ENCODE measurements at places on chromosomes 1 and 21. TPM values are rescaled to one million over a fixed set of nuclear protein-coding genes. Genes with fewer than 3 reads are reported as not detected.

DNA sequence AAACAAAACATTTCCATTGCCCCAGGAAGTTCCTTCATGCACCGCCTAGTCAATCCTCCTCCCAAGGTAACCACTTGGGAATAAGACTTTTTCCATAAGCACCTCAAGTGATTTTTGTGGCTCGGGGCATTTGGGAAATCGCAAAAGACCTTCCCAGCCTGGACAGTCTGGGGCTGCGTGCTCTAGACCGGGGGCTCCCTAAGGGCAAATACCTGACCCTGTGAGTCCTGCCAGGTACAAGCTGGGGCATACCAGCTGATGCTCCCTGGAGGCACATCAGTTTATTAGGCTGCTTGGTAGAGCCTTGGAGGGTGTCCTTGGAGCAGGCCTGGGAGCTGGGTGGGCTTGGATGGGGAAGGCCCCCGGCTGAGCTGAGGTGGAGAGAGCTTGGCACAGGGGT lies 34.4 kb downstream of the ALPL start:
- DNase-seq: no peak

GRCh38 chr1:52365746-52366516 lies at the start of gene CC2D1B:
CC2D1B (minus strand) TSS chr1:52366205; CDS start chr1:52364620, 1,585 bp downstream.
- peak; percentile 91 for DNase-seq

DNA sequence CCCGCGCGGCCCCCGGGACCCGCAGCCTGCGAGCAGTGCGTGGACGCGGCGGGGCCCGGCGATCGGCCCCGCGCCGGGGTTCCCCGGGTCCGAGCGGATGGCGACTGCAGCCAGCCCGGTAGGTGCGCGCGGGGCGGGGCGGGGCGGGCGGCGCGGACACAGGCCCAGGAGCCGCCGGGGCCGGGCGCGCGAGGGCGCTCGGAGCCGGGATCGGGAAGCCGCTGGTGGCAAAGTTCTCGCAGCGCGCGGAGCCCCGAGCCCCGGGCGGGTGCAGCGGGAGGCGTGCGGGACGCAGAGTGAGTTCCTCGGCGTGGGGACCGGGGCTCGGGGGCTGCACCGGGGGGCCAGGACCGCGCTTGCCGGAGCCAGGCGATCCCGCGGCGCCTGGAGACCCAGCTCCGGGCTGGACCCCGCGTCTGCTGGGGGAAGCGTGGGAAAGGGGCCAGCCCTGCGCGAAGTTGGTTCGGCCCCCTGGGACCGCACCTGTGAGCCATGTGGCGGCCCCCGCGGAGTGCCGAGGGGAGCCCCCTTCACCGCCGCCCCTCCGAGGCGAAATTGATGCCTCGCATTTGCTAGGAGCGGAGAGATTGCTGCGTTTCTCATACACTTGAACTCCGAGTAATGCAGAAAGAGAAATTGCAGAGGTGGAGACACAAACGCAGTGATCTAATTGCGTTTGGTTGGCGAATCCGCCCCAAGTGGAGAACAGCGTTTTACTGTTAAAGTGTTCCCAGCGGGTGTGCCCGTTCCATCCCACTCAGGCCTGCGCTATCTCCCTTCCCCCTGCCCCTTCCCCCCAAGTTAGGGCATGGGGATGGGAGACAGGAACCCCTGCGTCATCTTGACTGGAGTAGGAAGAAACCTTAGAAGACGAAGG lies 228.9 kb upstream of the TMEM51 start:
- DNase-seq: peak; percentile 43

Gene GUCA2B
- polyA plus RNA-seq: not detected

- DNase-seq: no peak
Observed at GRCh38 chr1:109904105-109904817, 6.4 kb upstream of the CSF1 start.

GRCh38 chr1:67717876-67718275 lies 32.9 kb downstream of the GADD45A start:
- DNase-seq: no peak

Gene SLC2A1
- 103 TPM for polyA plus RNA-seq

Gene RIMS3
- 1.5 TPM for polyA plus RNA-seq
